ENCODE measurements at places on chromosomes 4 and X. TPM values are rescaled to one million over a fixed set of nuclear protein-coding genes. Genes with fewer than 3 reads are reported as not detected.
A peak's percentile ranks its signal among the peaks of the same experiment; 100 is the strongest.

DNA sequence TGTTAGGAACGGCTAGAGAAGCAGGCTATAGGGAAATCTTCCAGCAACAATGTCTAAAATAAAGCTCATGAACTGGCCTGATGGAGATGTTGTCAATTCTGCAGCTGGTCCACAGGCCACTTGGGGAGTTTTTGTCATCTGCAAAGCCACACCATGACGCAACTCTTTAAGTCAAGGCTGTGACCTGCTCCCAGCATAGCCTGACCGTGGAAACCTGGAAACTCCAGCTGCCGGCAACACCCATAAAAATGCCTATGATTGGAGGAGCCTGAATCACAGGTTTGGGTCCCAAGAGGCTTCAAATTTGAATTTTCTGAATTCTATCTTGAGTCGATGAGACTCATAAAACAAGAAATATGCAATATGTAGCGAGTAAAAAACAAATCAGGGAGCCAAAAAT, 969.2 kb upstream of the PRKX start:
- no peak for DNase-seq

DNA sequence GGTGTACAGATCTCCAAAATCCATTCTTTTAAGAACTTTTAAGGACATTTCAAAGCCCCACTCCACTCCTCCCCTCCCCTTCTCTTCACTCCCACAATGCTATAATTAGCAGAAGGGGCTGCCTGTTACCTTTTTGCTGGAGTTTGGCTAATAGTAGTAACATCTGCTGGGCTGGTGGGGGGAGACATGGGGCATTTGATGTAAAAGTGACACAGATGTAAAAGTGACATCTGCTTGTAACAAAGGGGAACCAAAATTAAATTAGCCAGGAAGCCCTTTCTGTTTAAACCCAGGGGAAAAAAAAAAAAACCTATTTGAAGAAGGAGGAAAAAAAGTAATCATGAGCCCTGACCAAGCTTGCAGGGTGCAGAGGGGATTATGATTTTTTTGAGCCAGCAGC, 5.4 kb upstream of the PHOX2B start:
- DNase-seq: no peak

DNA sequence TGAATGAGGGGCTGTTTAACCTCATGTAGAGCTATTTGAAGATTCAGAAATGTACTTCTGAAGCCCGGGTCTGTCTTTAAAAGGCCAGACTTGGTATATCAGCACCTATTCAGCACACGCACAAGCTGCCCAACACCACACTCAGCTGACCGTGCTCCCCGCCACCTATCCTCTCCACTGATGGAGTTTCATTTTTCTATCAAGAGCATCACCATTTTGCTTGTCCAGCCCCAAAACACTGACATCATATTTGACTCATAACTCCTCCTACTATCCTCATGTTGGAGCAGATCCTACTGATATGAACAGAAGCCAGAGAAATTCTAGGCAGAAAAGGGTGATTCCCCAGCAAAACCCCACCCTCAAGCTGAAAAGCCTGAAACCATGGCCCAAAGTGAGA, 100.3 kb downstream of the SORBS2 start:
- no peak for DNase-seq

DNA sequence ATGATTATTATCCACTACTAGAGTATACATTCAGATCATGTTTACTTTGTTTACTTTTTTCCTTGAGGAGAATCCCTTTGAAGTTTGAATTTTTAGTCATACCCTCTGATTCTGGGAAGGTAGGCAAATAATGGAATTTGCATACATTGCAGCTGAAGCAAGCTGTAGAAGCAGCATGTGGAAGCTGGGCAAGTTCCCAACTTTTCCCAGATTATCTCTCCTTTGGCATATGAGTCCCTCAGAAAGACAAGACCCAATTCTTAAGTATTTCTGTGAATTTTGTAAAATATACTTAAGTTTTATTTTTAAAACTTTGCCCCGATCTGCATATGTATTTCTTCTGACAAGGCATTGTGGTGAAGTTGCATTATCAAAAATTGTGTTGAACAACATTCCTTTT, 94.9 kb downstream of the CNKSR2 start:
- no peak for DNase-seq

DNA sequence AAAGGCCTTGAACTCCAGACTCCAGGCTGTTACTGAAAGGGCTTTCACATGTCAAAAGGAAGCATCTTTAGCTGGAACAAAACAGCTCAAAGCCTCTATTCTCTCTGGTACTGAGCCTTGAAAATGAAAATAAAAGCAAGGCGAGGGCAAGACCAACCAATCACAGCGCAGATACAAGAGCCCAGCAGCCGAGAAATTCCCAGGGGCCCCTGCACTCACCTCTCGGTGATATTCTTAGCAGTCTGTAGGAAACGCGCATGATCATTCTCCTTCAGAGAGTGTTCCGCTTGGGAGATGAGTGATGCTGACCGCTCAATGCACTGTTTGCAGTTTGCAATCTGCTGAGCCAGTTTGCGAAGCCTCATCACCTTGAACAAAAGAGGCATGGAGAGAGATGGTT, 138.1 kb downstream of the MID1 start:
- DNase-seq: no peak

GRCh38 chr4:110675426-110675825, 52.5 kb upstream of the PITX2 start:
- DNase-seq: no peak

DNA sequence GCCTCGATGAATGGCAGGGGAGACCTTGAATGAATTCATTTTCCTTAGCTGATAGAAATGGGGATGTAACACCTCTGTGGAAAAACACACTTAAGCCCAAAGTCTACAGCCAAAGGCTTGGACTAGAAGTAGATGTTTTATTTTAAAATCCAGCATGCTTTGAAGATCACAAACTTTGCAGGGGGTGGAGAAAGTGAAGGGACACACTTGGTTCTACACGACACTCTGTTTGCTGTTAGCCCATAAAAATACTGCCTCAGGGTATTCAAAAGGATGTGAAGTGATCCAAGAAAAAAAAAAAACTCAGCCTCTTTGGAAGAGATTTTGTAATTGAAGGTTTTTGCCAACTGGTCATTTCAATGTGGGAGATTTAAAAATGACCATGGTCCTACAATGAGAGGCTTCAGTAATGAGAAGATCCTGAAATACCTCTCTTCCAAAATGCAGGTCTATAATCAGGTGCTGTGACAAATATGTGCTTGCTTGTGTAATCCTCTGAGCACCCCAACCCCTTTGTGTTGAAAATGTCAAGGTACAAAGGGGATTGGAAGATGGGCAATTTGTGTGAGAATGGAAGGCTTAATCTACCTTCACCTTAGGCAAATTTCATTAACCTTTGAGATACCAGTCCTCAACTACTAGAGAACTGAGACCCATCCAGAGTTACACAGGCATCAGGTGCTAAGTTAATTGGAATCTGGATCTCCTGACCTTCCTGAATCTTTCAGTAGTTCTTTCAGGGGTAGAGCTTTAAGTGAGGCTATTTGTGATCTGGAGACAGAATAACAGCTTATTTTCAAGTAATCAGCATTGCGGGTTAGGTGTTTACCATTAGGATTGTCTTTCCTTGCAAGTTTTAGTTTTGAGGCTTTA, 82.5 kb downstream of the HS6ST2 start:
- no peak for DNase-seq

GRCh38 chr4:120299631-120300030, 233.0 kb upstream of the MAD2L1 start:
- DNase-seq: no peak

DNA sequence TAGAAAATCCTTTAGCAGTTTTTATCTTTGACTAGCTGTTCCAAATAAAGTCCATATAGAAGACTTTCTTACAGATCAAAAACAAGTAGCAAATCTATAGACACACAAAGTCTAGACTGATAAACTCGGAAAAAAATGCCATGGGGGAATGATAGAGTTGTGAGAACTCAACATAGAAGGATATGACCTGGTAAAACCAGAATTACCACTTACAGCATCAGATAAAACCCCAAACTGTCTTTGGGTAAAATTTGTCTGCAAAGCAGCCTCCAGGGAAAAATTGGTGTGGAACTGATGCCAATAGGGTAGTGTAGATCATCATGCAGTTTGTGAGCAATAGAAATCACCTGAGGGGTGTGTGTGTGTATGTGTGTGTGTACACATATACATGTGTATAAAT, 579.1 kb downstream of the SPOCK3 start:
- no peak for DNase-seq

GRCh38 chr4:158624889-158625478, 46.7 kb downstream of the C4orf46 start:
- no peak for DNase-seq

DNA sequence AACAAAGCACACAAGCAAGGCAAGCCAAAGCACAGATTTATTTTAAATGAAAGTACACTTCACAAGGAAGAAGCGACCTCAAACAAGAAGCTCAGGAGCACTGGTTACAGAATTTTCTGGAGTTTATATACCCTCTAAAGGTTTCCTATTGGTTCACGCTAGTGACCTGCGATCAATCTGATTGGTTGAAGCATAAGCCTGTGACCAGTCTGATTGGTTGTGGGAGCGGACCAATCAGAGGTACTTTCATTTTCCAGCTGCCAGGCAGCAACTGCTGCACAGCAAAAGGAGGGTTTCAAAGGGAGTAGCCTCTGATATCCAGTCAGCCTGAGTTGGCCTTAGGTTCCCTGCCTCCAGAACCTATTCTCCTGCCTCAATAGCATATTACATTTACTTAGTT, 4.6 kb upstream of the AREG start:
- no peak for DNase-seq

DNA sequence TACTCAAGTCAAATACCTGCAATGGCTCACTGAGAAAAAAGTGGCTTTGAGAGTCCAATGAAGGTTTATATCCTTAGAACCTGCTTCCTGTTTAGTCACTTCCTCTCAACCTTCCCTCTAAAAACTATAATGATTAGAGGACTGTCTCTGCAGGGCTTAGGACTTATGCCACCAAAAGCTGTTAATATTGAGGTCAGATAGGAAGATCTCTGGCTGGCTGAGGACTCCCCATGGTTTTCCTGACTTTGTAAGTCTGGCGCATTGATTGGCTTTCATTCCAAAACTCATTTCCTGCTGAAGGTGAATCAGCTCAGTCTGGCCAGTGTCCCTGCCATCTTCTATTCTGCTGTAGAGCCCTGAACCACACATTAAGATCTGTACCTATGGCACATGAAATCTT, 140.9 kb upstream of the ANK2 start:
- no peak for DNase-seq

DNA sequence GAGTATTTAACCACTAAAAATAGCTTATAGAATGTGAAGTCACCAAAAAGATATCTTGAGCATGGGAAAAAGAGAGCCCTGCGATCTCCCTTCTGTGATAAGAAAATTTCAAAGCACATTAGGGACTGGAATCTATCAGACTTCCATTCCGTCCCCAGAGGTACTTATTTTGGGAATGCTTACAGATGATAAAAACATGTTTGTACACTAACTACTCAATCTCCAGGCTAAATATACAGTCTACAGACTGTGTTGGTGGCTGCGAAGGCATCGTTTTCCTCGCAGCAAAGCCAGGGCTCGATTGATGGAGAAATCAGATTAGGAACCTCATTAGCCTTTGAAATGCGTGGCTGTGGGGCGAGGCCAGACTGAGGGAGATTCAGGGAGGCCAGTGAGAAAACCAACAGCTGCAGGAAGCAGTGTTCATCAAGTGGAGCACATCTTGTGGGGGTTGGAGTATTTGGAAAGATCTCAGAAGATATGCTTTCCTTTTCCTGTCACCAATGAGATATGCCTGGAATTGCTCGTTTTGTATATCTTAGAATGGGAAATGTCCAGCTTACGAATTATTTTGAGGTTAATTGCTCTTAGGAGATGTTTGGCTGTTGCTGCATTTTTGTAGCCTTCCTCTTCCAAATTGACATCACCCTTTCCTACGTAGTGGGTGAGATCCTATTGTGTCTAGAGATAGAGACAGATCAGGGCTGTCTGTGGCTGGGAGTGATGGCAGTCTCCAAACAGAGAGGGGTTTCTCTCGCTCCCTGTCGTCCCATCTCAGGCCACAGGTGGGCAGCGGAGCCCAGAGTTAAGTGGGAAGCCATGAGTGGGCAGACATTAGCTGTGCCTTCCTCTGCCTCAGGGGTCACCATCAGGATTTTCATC, 224.9 kb upstream of the FAT1 start:
- DNase-seq: no peak

GRCh38 chr4:182683661-182684060, 233.5 kb downstream of the DCTD start:
- no peak for DNase-seq

DNA sequence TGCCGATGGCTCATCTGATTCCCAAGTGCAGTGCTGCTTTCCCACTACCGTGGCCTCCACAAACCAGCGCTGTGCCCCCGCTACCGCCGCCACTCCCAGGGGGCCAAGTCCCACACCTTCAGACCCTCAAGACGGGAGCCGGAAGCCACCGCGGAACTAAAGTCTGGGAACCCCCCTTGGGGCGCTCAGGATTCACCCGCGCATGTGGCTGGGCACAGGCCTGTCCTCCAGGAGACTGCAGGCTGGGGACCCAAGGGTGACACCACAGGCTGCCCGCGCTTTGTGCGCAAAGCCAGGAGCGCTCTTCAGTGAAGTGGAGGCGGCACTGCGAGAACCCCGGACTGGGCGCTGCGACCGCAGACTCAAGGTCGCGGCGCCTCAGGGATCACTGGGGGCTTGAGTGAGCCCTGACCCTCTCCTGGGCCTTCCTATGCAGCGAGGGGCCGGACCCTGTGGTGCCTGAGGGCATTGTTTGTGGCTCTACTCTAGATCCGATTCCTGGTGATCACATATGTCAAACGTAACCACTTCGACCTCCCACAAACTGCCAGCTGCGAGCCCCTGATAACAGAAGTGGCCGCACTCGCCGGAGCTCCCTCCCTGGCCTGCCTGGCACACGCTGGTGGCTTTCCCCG, 20.4 kb upstream of the TBC1D14 start:
- DNase-seq: peak; percentile 57

DNA sequence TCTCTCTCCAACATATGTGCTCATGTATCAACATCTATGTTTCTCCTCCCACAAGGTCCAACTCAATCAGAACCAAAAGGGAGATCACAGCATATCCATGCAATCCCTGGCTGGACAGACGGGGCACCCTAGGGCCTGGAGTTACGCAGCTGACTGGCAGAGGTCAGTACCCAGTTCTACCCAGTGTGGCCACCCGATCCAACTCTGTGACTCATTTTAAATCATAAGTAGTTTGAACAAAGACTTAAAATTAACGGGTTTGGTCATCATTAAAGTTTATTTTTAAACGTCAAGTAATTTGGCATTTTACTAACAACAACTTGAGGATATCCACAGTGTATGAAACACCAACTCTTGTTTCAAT, 59.5 kb downstream of the APBB2 start:
- no peak for DNase-seq

GRCh38 chr4:94274912-94275311, 67.2 kb downstream of the SMARCAD1 start:
- DNase-seq: no peak

Gene ERVMER34-1
- not detected for total RNA-seq

Gene BLTP1
- total RNA-seq: 75.8 TPM

Gene ANKRD37
- total RNA-seq: 8.9 TPM

Gene PLK4
- not detected for total RNA-seq

Gene TEX13B
- not detected for total RNA-seq
